Activated T-cell treated with anti-CD3 and anti-CD28 coated beads, Interleukin-2, amount 50 U/mL, for 48 hours (primary cell): ENCODE measurements at places on chromosomes 6 and 20.

DNA sequence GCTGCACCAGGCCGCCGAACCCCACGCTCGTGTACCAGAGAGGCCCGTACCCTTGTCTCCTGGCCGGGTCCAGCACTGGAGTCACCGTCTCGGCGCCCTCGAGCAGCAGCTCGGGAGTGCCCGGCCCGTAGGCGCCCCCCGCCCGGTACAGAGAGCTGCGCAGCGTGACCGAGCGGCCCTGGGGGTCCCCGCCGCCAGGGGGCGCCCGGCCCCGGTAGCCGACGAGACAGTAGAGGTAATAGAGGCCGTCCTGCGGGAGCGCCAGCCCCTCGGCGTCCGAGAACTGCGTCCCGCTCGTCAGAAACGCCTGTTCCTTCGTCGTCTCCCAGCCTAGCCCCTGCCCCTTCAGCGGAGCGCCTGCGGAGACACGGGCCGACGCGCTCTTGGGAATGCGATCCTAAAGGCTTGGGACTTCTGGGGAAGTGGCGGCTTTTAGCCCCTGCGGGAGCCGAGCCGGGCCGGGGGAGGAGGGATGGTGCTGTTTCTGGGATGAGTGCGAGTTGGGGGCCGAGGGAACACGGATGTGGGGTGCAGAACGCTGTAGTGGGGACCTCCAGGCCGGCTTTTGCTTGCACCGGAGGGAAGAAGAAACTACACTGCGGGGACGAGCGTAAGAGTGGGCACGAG lies 1.3 kb downstream of the LTB start:
- peak; percentile 95 for DNase-seq

- no peak for DNase-seq
Observed at GRCh38 chr6:161161121-161161520, 112.7 kb downstream of the AGPAT4 start.

- DNase-seq = no peak
Observed at GRCh38 chr6:106549521-106549920, 79.8 kb downstream of the RTN4IP1 start.

DNA sequence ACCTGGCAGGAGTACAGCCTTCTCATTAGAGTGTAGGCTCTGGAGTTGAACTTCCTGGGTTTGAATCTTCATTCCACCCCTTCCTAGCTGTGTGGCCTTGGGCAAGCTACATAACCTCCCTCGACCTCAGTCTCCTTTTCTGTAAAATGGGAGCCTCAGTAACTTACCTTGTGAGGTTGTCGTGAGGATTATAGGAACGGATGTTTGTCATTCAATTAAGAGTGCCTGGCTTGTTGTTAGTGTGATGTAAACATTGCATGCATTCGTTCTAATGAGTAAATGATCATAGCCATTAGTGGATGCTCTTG lies 45.2 kb downstream of the TOX2 start:
- DNase-seq = no peak

- DNase-seq = no peak
Observed at GRCh38 chr6:18389479-18389878, 2.3 kb downstream of the RNF144B start.

DNA sequence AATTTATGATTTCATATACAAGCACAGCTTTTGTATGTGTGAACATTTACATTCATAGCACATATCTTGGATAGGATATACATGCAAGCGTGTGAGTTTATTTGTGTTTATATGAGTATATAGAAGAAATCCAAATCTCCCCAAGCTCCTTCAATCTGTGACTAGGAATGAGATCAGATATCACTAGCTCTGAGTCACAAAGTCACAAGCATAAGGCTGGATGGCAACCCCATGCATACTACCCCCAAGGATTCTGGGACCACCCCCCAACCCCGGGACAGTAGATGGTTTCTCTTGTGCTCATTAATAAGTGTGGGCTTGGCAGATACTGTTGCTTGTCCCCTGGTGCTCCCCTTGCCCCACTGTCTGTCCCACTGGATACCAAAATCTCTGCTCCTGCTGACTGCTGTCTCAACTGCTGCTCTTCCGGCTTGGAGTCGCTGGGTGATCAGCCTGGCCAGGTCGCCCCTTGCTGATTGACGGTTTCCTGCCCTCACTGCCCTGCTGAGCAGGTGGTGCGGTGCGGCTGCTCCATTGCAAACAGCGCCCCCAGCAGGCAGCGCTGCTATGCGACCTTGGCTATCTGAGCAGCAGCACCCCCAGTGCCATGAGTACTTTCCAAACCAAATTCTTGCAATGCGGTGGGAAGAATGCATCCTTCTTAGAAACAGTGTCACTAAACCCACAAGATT lies 279.4 kb downstream of the CD83 start:
- DNase-seq = peak; percentile 37

DNA sequence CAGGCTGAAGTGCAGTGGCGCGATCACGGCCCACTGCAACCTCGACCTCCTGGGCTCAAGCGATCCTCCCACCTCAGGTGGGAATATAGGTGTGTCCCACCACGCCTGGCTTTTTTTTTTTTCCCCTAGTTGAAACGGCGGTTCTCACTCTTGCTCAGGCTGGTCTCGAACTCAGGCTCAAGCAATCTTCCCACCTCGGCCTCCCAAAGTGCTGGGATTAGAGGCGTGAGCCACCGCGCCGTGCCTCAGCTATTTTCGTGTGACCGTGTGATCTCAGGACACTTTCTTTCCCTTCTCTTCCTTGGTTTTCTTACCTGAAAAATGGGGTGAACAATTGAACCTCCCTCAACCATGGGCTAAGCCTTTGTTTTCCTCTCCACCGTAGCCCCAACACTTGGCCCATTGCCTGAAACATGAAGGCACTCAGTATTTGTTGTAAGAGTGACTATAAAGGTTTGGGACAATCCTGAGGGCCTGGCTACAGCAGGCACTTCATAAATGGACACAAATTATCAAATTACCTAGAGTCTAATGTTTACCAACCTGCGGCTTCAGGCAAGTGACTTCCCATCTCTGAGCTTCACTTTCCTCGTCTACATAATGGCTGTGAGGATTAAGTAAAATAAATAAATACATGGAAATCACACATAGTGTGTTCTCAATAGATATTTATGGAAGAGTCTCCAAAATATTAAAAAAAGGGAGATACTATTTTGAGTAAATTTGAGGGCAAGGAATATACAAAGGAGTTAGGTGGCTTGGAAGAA lies 31.4 kb upstream of the ID1 start:
- DNase-seq = no peak

GRCh38 chr6:44631968-44632367 lies 244.5 kb downstream of the CDC5L start:
- DNase-seq = no peak

- no peak for DNase-seq
Observed at GRCh38 chr6:20367743-20368485, 33.8 kb upstream of the E2F3 start.

DNA sequence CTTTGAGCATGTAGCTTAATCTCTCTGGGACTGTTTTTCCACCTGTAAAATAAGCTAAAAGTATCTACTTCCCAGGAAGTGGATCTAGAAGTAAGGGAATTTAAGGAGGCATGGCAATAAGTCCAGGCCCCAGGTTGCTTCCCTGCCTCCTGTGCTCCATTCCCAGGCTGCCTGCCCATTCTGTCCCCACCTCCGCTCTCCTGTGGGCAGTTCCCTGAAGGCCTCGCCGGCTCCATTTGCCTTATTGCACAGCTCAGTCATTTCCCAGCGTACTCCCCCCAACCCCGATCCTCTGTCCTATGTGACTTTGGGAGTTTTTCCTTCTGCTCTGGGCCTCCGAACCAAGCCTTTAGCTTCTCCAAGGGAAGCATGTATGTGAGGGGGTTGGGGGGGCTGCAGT lies 4.6 kb downstream of the SLC29A1 start:
- DNase-seq = no peak
